ENCODE measurements at places on chromosomes 7 and 10.

DNA sequence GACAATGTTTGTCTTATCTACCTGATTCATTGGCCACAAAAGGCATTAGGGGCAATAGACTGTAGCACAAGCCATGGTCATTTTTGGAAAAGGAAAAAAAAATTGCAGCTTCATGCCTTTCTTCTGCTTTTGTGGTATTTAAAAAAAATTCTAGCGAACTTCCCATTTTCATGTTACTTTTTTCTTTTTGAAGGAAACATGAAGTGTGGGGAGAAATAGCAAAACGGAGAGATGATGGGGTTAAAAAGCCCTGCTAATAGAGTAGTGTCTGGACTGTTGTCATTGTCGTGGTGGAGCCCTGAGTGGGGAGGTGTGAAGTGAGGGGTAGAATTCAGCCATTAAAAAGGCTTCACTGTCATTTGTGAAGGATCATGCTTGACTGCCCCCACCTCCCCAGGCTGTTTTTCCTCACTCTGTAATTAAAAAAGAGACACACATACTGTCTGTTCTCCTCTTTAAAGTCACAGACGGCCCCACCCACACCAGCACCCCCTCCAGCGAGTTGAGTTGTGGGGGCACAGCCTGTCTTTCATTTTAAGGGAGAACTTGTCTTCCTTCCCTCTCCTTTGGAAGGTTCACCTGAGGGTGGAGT is 272.4 kb downstream of the CREB5 start:
- DNase-seq: no peak

DNA sequence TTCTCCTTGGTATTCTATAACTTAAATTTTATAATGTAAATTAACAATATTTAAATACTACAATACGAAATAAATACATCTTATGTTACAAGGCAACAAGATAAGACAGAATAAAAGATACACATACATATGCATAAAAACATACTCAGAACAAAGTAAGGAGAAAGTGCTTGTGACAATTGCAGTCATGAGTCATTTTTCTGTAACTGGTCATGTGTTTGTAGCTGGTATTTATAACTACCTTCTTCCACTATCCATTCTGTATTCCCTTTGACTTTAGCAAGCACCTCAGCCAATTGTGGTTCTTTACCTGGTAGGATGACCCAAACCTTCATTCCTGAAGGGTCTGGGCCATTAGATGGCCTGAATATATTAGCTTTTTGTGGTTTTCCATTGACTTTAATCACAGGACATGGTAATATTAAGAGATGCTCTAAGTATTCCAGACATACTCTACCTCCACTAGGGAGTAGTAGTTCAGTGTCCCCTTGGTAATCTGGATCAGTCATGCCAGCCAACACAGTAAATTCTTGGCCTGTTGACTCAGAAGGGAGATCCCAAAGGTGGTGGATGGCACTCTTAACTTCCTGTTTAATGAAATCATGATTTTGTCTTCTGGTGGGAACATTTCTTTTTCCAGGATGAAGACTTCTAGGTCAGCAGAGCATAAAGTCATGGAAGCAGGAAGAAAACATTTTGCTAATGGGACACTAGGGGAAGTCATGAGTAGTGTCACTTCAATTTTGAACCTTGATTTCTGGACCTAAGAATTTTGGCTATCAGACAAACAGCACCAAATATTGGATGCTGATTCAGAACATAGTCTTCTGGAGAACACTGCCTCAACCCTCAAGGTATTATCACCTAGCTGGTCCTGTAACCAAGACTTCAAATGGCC is 733.7 kb upstream of the IGFBP3 start:
- no peak for DNase-seq

GRCh38 chr7:73521636-73522104 is 423 bp downstream of the BAZ1B start:
- peak; percentile 59 for DNase-seq

DNA sequence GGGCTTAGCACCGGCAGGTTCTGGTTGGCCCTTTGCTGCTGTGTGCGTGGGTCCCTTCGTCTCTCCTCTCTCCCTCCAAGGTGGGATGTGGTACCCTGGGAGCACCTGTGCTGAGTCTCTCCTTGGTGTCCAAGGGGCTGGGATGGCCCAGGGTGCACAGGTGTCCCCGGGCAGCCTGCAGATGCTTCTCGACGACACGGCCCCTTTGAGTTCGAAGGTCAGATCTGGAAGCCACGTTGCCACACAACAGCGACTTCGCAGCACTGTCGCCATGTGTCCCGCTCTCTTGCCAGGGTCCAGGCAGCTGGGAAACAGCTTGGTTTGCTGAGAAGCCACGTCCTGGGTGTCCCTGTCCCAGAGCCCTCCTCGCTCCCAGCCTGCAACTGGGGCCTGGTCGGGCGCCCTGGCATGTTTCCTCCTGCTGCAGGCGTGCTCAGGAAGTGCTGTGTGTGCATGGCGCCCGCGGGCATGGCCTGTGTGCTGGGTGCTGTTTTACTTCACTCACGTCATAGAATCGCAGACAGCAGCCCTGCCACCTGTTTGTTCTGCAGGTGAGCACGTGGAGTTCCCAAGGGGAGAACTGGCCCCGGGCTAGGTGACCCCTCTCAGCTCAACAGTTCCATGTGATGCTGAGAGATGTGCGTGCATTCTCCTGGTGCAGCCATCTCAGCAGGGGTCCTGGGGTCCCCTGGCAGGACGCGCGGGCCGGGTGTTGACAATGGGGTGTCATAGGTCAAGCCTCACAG is 70.9 kb downstream of the DNAJB6 start:
- DNase-seq: no peak

DNA sequence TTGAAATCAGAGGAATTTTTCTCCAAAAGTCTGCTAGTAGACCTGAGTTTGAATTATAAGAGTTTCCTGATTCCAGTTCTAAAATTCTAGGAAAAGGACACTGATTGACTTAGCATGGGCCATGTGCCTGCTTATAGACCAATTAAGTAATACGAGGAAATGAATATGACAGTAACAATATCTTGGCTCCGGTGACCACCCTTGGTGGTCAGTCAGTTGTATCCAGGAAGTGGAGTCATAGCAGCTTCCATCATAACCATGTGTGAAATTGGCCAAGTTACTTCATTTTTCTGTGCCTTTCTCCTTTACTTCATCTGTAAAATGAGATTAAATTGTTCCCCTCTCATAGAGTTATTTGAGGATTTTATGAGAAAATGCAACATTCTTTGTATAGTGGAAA is 66.9 kb downstream of the MTPAP start:
- DNase-seq: no peak

DNA sequence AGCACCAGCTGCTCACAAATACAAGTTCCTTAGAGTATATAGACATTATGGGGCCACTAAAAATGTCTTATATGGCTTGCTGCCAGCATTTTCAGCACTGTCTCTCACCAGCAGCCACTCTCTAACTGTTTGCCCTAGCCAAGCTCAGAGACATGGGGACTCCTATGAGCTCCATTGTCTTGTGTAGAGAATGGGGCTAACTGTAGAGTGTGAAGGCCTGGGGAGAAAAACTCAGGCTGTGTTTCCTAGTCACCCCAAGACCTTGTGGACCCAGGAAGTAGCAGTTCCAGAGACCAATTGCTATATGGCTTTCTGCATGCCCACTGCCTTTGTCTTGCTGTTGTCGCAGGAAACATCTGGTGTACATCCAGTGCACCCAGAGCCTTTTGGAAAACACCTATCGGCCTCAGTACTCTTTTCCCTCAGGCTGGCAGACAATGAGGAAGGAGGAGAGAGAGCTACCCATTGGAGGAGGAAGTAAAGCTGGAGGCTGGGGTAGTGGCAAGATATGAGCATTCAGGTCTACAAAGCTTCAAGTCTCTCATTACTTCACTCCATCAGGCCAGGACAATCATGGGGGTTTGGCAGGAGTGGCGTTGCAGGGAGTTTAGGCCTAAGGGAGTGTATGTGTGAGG is 28.4 kb downstream of the ENTPD1 start:
- DNase-seq: no peak

GRCh38 chr10:6445671-6446316 is 134.3 kb downstream of the PRKCQ start:
- DNase-seq: no peak

GRCh38 chr7:36777855-36778254 is 53.6 kb upstream of the AOAH start:
- no peak for DNase-seq

GRCh38 chr10:132994185-132994796 is 51.9 kb upstream of the CFAP46 start:
- no peak for DNase-seq

- no peak for DNase-seq
These were observed 21.6 kb upstream of the FAM180A start for GRCh38 chr7:135770139-135770710.

- DNase-seq: no peak
These were observed 27.0 kb upstream of the ZPBP start for GRCh38 chr7:50119815-50120637.

- no peak for DNase-seq
These were observed 168.6 kb upstream of the SHH start for GRCh38 chr7:155980841-155981240.

DNA sequence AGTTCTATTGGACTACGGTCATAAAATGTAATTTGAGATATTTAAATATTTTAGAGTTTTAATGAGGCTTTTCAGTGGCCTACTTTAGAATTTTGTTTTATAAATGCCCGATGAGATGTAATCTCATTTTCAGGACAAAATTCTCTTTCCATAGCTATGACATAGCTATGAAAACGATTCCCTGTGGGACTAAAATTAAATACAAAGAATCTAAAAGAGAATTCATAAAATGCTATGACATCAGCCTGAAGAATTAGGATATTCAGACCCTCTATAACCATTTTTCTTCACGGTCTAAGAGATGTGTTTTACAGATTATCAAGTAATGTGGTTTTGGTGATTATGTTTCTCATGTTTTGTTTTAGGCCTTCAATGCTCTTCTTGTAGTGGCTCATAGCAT is 48.2 kb upstream of the ODAD2 start:
- no peak for DNase-seq

GRCh38 chr7:25852939-25853271 is 299.1 kb upstream of the NFE2L3 start:
- no peak for DNase-seq

DNA sequence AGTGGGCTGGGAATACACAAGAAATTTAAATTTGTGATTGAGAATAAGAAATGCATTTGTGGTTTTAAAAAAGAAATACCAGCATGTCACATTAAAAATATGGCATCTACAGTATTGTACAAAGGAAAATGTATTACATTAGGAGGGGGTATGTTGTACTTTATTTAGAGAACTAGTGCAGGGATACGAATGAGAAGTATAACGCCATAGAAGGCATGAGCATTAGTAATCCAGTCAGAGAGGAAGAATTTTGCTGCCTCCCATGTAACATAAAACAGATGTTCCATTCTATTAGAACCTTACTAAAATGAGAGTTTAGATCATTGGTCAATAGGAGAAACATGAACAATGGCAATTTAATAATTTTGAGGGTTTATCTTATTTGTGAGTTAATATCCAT is 182.2 kb downstream of the ADK start:
- no peak for DNase-seq

DNA sequence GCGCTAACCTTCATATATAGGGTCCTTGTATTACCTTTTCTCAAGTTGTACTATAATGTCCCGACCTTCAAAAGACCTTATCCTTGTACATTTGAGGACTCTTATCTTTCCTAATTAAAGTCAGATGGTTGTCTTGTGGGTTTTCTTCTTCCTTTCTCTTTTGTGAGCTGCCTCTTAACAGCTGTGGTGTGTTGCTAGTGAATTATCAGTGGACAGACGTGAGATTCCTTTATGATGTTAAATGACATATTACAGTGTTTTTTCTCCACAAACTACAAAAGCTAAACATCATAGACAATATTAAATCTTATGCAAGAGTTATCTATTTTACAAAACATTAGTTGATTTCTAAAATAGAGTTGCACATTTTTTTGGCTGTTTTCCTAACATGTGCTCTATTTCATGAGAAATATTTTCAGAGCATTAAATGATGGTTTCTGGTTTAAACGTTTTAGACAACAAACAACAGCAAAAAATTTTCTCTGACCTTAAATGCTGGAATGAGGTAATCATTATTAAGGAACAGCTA is 272.2 kb upstream of the NPVF start:
- DNase-seq: no peak

GRCh38 chr10:88314362-88314761 is 268.8 kb downstream of the RNLS start:
- DNase-seq: no peak

DNA sequence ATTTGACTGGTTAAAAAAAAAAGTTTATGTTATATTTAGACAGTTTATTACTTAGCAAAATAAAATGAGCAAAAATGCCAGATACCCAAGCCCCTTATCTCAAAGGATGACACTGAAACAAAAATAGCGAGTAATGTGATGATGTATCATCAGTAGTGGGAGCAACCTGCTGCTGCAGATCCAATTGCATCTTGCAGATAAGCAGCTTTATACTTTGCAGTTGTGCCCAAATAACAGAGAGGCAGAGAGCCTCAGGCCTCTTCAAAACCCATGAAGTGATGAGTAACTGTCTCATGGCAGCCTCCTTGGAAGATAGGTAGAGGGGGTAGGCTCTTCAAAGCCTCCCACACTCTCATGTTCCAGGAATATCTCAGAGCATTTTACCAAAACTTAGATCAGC is 468.2 kb upstream of the LRRTM3 start:
- no peak for DNase-seq

- no peak for DNase-seq
These were observed 87.1 kb downstream of the POLR1F start for GRCh38 chr7:19621740-19622139.

DNA sequence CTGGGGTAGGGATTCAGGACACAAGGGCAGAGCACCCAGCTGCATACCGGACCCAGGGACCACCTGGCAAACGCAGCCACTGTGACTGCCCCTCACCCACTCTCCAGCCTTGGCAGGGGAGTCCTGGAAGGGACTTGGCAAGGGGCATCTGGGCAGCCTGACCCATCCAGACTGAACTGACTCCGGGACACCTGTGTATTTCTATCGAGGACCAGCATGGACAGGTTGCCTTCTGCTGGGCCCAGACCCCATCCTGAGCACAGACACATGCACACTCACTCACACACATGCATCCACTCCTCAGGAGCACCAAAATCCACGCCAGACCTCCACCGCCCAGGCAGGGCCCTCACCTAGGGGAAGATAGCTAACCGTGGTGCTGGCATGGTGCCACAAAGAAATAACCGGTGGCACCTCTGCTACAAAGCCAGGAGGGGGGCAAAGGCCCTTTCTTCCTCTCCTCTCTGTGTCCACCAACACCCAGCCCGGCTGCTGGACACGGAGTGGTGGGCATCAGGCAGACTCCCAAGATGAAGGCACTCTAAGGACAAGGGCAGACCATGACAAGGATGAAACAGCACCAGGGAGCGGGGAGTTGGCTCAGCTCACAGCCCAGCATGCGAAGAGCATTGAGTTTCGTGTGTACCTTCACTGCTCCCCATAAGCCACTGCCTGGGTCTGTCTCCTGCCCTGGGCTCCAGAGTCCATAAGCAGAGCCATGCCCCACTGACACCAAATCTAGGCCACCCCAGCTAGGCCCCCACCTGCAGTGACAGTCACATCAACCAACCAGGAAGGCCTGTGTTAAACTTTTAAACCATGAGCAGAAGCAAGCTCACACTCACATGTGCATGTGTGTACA is 35.3 kb downstream of the KCNH2 start:
- DNase-seq: no peak

GRCh38 chr7:100486753-100487446 is 3.2 kb downstream of the NYAP1 start:
- no peak for DNase-seq
